ENCODE measurements at places on chromosomes 7 and 10.

DNA sequence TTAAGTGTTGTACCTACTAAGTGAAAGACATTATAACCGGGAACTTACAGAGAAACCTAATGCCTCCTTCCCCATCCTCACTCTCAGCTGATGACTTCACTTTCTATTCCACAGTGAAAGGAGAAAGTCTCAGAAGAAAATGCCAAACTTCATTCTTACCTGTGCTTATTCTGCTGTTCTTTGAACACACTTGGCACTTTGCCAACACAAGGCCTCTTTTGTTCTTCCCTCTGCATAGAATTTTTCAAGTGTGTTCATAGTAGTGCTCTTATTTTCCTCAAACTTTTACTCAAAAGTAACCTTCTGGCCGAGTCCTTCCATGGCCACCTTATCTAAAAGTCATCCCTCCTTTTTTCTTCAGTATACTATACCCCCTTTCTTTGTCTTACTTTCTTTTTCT lies 59.4 kb upstream of the ETV1 start:
- peak; percentile 31 for DNase-seq

DNA sequence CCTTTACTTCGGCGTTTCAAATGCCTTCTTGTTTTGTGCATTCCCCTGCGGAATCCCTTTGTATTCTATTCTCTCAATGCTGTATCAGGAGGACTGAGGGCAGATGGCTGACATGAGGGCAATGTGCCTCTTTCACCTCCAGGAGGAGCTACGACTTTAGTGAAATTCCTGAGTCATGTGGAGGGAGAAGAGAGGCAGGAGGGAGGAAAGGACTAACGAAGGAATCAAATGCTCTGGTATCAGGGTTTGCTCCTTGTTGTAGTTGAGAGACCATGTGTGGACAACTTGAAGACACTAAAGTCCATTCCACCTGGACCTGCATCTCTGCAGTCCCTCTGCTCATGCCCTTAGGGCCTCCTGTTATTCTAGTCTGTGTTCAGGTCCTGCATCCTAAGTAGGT lies 40.2 kb upstream of the PRSS58 start:
- peak; percentile 38 for DNase-seq

DNA sequence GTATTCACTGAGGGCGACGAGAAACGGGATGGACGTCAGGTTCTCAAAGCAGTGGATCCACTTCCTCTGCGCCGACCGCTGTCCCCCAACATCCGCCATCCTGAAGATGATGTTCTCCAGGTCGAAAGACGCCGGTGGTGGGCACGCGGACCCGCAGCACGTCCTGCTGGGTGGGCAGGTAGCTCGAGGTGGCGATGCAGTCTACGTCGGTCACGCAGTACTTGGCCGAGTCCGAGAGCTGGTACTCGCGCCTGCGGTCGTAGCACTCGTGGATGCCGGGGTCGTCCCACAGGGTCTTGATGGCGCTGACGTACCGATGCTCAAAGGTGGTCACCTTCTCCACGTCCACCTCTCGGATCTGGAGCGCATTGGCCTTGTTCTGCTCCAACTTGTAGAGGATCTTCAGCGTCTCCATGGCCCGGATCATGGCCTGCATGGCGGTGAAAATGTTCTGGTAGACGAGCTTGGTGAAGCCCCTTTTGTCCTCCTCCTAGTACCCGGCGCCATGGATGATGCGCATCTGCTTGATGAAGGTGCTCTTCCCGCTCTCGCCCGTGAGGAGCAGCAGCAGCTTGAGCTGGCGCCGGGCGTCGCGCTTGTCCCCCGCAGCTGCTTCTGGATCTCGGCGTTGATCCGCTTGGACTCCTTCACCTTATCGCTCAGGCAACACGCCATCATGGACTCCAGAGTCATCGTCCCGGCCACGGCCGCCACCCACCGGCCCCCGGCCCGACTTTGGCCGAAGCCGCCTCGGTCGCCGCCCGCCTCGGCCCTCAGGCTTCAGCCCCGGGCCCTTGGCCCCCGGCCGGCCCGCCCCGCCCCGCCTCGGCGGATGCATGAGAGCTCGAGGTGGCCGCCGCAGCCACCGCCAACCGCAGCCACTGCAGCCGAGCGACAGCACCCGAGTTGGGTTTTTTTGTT lies 122.9 kb upstream of the KCTD7 start:
- peak; percentile 81 for DNase-seq

- DNase-seq, result peak; percentile 85
Observed at GRCh38 chr7:79176859-79177477, 276.5 kb downstream of the MAGI2 start.

- DNase-seq, result peak; percentile 21
Observed at GRCh38 chr7:128380483-128381106, 19.1 kb upstream of the PRRT4 start.

All from DMS53 (cell line).